ENCODE measurements at places on chromosomes 16 and 17. TPM values are rescaled to one million over a fixed set of nuclear protein-coding genes. Genes with fewer than 3 reads are reported as not detected.

Gene FBXO47
- not detected for total RNA-seq

Gene LGALS9C
- total RNA-seq = not detected

Gene RNF213
- total RNA-seq = 44.2 TPM

Gene CDH13
- total RNA-seq = 26.6 TPM

Gene HBZ
- not detected for total RNA-seq

Gene MEFV
- total RNA-seq = not detected

Gene PHLPP2
- 4.9 TPM for total RNA-seq

Gene C16orf54
- not detected for total RNA-seq

Gene RAB37
- total RNA-seq = not detected

Gene INCA1
- total RNA-seq = 1.6 TPM

Gene HEATR9
- total RNA-seq = not detected

Gene GLTPD2
- total RNA-seq = not detected

Gene RND2
- total RNA-seq = 0.26 TPM

Gene TBCD
- total RNA-seq = 34.7 TPM

Gene NECAB2
- total RNA-seq = 0.47 TPM

Gene TSPAN10
- total RNA-seq = 1.2 TPM

Gene PRPF8
- 82.6 TPM for total RNA-seq

Gene KRT36
- total RNA-seq = not detected

Gene ACE
- 22.8 TPM for total RNA-seq

Gene PRAC1
- total RNA-seq = not detected

Gene ANKS4B
- not detected for total RNA-seq

Gene RANBP10
- 5.0 TPM for total RNA-seq

Gene TEKT5
- total RNA-seq = 0.09 TPM

Gene WNK4
- total RNA-seq = 3.9 TPM

Gene FGF11
- 2.0 TPM for total RNA-seq

Gene OR1F1
- total RNA-seq = not detected

Gene SMTNL2
- 8.2 TPM for total RNA-seq

Gene TBC1D3E
- not detected for total RNA-seq

Gene PKD1
- 177 TPM for total RNA-seq

Gene GAS2L2
- total RNA-seq = not detected

Gene WFIKKN1
- not detected for total RNA-seq

Gene LRRC37A
- not detected for total RNA-seq

Gene GEMIN4
- 18.7 TPM for total RNA-seq

Gene COX4I1
- 614 TPM for total RNA-seq

Gene MYCBPAP
- 0.23 TPM for total RNA-seq

Gene CCL22
- not detected for total RNA-seq

Gene ZNF207
- 82.6 TPM for total RNA-seq

Gene LITAFD
- not detected for total RNA-seq

Gene CCL17
- total RNA-seq = not detected

Gene RAB26
- 1.9 TPM for total RNA-seq

Gene KRT33B
- total RNA-seq = not detected

Gene ABCA3
- 0.60 TPM for total RNA-seq

Gene PLA2G10
- total RNA-seq = not detected

Data from pericardium fibroblast (primary cell).